ENCODE measurements at places on chromosomes 5 and 9.

DNA sequence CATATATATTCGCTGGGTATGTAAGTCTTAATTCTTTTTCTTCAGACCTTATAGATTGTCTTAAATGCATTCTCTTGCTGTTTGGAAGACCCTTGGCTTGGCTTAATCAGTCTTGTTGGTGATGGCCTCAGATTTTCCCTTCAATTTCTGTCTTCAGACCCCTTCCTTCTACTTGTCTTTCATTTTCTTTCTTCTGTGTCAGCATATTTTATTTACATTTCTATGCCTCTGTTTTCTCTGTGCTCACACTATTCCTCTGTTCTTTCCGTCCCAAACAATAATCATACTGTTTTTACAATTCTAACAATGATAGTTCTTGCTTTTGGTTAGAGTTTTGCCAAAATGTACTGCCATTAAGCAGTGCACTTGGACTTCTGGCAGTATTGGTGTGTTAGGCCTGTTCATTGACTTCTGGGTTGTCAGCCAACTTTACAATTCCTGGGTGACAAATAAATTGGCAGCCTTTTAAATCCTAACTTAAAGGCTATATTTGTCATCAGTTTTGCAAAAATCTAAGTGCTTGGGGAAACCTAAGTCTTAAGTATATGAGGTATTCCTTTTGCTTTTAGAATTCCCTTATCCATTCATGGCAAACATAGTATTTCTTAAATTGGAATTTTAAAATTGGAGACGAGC, 8.0 kb downstream of the SRFBP1 start:
- DNase-seq = no peak

GRCh38 chr5:173689171-173689736, 72.8 kb upstream of the BOD1 start:
- DNase-seq = no peak

DNA sequence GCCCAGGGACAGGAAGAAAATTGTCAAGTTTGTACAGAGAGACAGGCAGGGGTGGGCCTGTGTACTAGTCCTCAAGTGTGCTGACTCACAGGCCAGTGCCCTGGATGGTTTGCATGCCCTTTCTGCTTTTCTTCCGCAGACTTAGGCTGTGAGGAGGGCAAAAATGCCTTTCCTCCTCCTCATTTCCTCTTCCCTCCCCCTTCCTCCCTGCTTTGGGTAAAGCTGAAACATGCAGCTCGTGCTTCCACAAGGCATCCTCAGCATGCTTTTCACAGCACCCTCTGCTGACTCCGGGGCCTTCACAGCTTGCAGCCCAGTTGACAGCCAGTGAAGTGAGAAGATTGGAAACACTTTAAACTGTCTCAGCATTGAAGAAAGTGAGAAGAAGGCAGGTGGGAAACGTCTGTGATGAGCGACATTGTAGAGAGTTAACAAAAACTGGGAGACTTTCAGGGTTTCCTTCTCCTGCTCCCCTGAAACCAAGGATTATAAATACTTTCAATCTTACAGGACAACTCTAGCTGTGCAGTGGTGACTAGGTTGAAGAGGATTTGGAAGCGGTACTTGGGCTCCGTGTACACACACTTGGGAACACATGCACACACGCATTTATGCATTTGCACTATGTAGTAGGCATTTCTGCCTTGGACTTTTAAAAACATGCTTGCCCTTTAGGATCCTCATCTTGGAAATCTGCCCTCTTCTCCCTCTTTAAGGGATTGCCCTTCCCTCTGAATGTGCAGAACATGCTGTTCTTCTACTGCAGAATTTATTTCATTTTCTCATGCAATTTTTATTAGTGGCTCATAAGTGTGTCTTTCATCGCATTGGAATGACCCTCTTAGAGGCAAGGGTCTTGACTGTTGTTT, 138.8 kb downstream of the GRIA1 start:
- DNase-seq = peak; percentile 84

- DNase-seq = no peak
Observed at GRCh38 chr5:6455571-6456200, 7.0 kb downstream of the UBE2QL1 start.

Data from ELF-1 (cell line).